ENCODE measurements at places on chromosomes 2 and 18.

- no peak for DNase-seq
Observed at GRCh38 chr2:133360190-133360589, 208.1 kb downstream of the NCKAP5 start.

DNA sequence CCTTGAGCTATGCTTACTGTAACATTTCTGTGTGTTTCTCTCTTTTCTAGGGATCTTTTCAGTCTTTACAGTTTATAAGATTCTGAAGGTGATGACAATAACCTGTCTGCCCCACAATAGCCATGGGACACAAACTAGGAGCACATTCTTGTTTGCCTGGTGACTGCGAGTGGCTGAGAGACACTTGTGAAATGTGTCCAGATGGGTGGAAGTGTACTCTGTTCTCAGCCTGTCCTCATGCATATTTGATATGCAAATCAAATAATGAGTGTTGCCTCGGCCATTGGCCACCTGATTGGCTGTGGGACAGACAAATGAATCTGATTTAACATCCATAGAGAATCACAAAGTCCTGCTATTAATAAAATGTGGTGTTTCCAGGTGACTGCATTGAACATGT lies 246.2 kb downstream of the HNMT start:
- no peak for DNase-seq

GRCh38 chr18:47831351-47831750 lies 99.1 kb downstream of the SMAD2 start:
- no peak for DNase-seq

DNA sequence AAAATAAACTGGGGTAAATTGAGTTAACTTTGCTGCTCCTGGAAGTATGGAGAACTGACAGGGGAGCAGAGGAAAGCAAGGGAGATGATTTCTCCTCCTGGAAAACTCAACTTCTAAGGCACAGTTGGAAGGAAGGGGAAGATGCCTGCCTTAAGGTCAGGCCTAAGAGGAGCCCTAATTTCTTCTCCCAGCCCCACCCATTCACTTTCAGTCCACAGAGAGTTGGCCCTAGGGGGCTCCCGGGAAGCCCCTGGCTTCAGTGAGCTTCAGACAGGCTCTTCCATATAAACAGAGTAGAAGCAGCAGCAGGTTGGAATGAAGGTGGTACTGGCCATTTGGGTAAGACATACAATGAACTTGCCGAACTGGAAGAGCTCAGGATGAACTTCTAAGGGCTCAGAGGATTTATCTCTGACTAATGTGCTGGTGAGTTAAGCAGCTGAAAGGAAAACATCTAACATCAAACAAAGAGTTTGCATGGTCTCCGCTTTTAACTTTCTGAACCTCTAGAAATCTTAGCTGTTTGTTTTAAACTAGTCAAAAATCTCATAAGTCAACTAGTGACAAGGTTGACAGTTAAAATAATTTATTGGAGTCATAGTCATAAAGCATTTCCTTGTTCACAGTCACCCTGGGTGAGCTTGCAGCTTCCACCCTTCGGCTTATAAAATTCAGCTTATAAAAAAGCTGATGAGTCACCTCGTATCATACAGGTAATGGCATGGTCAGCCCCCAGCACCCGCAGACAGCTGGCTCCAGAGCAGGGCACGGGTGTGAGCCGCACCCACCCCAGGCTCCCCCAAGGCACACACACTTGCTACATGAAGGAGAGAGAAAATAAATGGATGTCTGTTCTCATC lies 9.8 kb downstream of the MALL start:
- DNase-seq, result no peak

GRCh38 chr2:42756966-42757513 lies 6.9 kb downstream of the OXER1 start:
- DNase-seq, result no peak

DNA sequence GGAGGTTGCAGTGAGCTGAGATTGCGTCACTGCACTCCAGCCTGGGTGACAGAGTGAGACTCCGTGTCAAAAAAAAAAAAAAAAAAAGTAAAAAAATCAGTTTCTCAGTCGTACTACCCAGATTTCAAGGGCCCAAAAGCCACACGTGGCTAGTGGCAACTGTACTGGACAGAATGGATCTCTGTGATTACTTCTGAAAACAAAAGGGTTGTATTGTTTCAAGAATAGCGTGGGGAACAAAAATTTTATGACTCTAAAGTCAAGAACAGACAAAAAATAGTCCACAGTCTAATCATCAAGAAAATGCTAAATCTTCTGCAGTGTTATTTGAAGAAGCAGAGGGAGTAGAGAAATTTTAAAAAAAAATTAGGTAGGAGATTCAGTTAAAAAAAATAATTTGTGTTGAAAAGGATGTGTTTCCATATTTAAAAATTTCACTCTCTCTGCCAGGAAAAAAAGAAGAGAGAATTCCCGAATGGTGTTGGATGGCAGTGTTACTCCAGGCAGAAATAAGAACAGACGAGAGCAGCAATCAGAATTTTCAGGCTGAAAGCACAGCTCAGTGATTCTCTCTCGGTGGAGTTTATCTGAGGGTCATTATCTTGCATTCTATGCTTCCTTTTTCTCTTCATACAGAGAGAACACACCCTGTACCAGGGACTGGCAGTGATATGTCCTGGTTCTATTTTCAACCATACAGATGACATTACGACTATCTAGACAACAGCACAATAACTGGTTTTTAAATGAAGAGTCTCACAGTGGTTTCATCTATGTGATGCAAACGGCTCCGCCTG lies 61.8 kb downstream of the CABYR start:
- DNase-seq, result no peak

Measured in neural progenitor cell (in vitro differentiated cells).